CD4-positive, alpha-beta T cell treated with Interleukin-10 for 1 hour (primary cell): ENCODE measurements at places on chromosomes 7 and 10.

- no peak for DNase-seq
Measured at GRCh38 chr10:132063432-132063831, 2.3 kb upstream of the JAKMIP3 start.

- DNase-seq, result no peak
Measured at GRCh38 chr7:91814189-91814588, 66.3 kb downstream of the MTERF1 start.

DNA sequence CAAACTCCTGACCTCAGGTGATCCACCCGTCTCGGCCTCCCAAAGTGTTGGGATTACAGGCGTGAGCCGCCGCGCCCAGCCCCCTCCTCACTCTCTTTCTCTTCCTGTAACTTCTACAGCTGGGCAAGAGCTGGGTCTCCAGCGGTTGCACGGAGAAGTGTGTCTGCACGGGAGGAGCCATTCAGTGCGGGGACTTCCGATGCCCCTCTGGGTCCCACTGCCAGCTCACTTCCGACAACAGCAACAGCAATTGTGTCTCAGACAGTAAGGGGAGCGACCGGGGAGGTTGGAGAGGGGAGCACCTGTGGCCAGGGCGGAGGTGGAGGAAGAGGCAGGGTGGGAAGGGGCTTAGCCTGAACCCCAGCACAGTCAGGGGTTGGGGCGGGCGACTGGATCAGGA is 41.4 kb downstream of the EPHB4 start:
- no peak for DNase-seq

GRCh38 chr7:40717242-40717641 is 582.4 kb downstream of the SUGCT start:
- no peak for DNase-seq

DNA sequence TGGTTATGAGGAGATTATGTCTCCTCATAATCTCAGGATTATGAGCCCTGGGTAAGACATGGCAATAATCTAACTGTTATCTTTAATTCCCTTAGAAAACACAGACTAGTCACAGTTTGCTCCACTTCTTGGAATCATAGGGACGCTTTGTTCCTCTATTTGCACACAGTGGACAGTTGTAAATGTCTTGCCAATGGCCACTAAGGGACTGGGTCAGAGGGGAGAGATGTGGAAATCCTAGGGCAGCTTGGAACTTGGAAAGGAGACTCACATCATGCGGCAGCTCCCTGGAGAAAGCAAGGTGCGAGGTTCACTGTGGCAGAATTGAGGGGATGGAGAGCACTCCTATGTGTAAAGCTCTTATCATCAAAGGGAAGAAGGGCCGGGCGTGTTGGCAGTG is 266.1 kb downstream of the PRPF18 start:
- no peak for DNase-seq

GRCh38 chr10:71536332-71536731 is 139.6 kb downstream of the CDH23 start:
- DNase-seq, result no peak

GRCh38 chr10:22243321-22243720 is 25.5 kb upstream of the EBLN1 start:
- no peak for DNase-seq

- no peak for DNase-seq
Measured at GRCh38 chr10:78224602-78225001, 190.9 kb downstream of the RPS24 start.

GRCh38 chr10:5512331-5512730 is 12.4 kb upstream of the CALML3 start:
- DNase-seq, result no peak
